ENCODE measurements at places on chromosomes 12 and 14. TPM values are rescaled to one million over a fixed set of nuclear protein-coding genes. Genes with fewer than 3 reads are reported as not detected.

DNA sequence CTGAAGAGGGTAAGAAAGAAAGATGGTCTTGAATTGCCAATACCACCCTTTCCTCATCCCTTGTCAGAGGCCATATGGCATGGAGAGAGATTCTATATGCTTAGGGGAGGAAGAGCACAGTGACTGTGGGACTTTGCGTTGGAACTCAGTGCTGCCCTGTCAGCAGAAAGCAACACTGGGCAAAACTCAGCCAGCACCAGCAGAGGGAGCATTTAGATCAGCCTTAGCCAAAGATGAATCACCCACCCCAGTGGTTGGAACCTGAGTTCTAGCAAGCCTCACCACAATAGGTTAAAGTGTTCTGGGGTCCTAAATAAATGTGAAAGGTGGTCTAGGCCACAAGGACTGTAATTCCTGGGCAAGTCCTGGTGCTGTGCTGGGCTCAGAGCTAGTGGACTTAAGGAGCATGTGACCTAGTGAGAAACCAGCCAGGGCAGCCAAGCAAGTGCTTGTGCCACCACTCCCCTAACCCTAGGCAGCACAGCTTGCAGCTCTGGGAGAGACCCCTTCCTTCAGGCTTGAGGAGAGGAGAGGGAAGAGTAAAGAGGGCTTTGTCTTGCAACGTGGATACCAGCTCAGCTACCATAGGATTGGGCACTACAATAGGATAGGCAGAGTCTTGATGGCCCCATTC lies 11.4 kb upstream of the BCAT1 start:
- H3K27me3 ChIP-seq, result no peaks in the 10 kb centered on the region
- H3K36me3 ChIP-seq, result no peaks in the 10 kb centered on the region
- H3K4me3 ChIP-seq, result no peak overlapping the region
- H3K4me1 ChIP-seq, result no peaks in the 10 kb centered on the region
- no peak overlapping the region for H3K27ac ChIP-seq

DNA sequence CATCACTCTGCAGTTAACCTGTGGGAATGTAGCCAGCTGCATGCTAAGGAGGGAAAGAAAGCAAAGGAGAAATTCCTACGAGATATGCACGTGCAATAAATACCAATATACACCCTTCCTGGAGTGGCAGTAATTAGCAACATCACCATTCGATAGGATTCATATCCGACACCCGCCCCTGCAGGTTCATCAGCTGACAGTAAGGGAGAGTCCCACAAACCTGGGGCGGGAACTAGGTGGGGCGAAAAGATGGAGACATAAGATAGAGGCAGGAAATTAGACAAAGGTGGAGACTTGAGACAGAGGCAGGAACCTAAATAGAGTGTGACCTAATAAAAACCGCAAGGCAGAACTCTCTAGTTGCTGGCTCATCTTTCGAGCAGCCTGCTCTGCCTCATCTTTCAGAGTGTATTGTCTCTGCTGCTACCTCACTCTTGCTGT lies 51.6 kb downstream of the PLEKHG3 start:
- H3K27ac ChIP-seq, result peak overlapping the region; percentile 59
- DNase-seq, result peak; percentile 52
- no peaks in the 10 kb centered on the region for H3K36me3 ChIP-seq
- H3K4me1 ChIP-seq, result peaks cover 46% of the 10 kb centered on the region
- H3K27me3 ChIP-seq, result no peaks in the 10 kb centered on the region

GRCh38 chr12:112997506-112997905 lies 19.2 kb downstream of the OAS2 start:
- H3K27me3 ChIP-seq, result no peaks in the 10 kb centered on the region
- H3K4me1 ChIP-seq, result peaks cover 3% of the 10 kb centered on the region
- peaks cover 81% of the 10 kb centered on the region for H3K36me3 ChIP-seq
- DNase-seq, result no peak

The RNU4-1 gene
- total RNA-seq, result 1,793 TPM

DNA sequence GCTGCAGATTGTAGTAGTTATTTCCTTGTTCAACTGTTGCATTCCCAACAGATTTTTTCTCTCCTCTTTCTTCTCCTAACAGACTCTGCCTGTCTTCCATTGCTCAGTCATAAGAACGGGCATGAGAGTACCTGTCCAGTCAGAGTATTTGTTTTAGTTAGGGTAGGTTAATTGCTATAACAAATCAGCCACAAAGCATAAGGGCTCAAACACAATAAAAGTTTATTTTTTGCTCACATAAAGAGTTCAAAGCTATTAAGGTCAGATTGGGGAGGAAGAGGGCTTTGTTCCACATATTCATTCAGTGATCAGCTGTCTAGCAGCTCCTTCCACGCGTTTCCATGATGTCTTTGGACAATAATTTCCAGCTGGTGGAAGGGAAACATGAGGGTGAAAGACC lies 92.8 kb upstream of the PLXNC1 start:
- no peak overlapping the region for H3K4me3 ChIP-seq
- H3K27me3 ChIP-seq, result no peaks in the 10 kb centered on the region
- no peaks in the 10 kb centered on the region for H3K36me3 ChIP-seq
- H3K4me1 ChIP-seq, result no peaks in the 10 kb centered on the region

The TCTN2 gene
- 3.7 TPM for total RNA-seq

DNA sequence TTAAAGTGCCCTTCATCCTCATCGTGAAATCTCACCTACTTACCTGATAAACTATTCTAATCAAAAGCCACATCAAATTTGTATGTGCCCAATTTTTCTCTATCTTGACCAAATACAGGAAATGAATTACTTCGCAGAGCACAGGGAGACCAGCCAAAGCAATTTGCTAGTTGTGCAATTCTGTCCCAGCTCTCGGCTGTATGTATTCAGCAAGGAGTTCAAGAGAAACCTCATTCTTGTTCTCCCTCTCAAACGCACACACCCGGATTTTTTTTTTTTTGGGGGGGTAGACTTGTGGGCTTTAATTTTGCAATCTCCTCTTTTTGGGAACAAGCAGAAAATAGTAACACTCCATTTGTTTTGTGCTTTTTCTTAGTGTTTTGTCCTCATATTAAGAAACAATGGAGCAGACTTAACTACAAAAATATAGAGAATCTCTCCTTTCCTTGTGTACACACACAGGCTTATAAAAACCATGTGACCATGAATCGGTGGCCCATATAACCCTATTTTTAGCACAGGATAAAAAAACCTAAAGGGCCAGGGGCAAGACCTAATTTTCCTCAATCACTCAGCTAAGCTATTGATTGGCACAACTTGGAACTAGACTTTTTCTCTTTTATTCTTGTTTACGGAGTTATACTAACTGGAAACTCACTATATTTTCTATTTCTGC lies 64.2 kb downstream of the MBIP start:
- no peaks in the 10 kb centered on the region for H3K4me1 ChIP-seq
- no peaks in the 10 kb centered on the region for H3K36me3 ChIP-seq
- no peak overlapping the region for H3K27ac ChIP-seq
- no peak overlapping the region for H3K4me3 ChIP-seq
- no peak for DNase-seq

GRCh38 chr12:100128512-100128908 lies 14.2 kb downstream of the BLTP3B start:
- H3K4me1 ChIP-seq, result peaks cover 14% of the 10 kb centered on the region
- no peak overlapping the region for H3K4me3 ChIP-seq
- H3K27ac ChIP-seq, result no peak overlapping the region

- H3K4me1 ChIP-seq, result no peaks in the 10 kb centered on the region
- H3K27me3 ChIP-seq, result peaks cover 18% of the 10 kb centered on the region
- no peak overlapping the region for H3K4me3 ChIP-seq
These were observed 58.1 kb upstream of the PCED1B start for GRCh38 chr12:47021298-47021697.

GRCh38 chr12:28313631-28314030 lies 123.4 kb downstream of the CCDC91 start:
- H3K27me3 ChIP-seq, result no peaks in the 10 kb centered on the region
- no peak overlapping the region for H3K27ac ChIP-seq
- peaks cover 66% of the 10 kb centered on the region for H3K36me3 ChIP-seq

The SAV1 gene
- total RNA-seq, result 5.2 TPM

DNA sequence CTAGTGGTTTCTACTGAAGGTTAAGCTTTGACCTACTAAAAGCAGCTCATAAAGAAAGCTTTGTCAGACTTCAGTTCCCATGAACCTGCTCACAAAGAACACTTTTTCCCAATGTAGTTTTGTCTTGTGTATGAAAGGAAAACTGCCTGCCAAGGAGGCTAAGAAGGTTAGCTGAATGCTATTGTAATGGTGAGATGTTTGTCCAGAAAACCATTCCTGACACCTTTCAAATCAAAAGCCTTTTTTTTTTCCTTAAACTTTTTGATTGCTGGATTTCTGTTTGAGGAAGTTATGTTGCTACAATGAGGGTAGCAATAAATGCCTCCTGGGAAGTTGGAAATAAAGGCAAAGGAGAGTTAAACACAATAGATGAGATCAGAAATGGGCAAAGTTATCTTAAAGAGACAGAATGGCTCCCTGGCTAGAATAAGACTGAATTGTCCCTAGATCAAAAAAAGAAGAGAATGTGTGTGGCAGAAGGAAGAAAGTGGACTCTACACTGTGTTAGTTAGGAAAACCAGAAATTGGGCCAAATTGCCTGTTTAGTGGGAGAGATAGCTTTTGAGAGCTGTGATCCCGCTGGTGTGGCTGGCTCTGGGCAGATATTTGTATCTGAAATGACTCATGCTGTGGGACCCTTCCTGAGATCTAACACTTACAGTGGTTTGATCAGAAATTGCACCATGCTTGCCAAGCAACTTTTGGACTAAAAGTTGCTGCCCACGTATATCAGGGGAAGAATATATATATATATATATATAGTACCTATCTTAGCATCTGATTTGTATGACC lies 27.5 kb downstream of the TECPR2 start:
- H3K27ac ChIP-seq, result no peak overlapping the region
- H3K27me3 ChIP-seq, result no peaks in the 10 kb centered on the region
- no peaks in the 10 kb centered on the region for H3K36me3 ChIP-seq
- no peak for DNase-seq
- H3K4me1 ChIP-seq, result peaks cover 7% of the 10 kb centered on the region

The GPRC5D gene
- total RNA-seq, result not detected

DNA sequence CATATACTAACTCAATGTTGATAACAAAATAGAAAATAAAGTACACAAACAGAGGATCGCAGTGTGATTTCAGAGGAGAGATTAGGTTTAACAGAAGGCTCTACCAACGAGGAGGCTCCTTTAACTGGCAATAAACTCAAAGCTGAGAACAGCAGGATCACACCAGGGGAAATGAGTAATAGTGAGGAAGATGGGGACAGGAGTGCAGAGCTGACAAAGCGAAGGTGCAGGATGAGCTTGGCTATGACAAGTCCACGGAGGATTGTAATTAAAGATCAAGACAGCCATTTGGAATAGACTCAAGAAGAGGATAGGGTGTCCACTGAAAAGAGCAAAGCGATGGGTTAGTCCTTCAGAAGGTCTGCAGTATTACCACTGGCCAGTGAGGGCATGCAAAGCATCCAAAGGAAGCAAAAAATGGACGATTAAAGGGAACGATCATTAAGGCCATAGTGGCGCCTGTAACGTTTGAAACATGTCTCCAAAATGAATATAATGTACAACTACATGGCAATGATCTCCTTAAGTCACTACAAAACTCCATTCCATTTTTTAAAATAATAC lies 85.3 kb downstream of the GRIN2B start:
- no peaks in the 10 kb centered on the region for H3K27me3 ChIP-seq
- H3K36me3 ChIP-seq, result no peaks in the 10 kb centered on the region
- no peak overlapping the region for H3K27ac ChIP-seq
- no peak for DNase-seq
- no peak overlapping the region for H3K4me3 ChIP-seq

- no peak within 1 kb of the TSS for H3K4me3 ChIP-seq
- H3K36me3 ChIP-seq, result no peaks in the 10 kb centered on the region
- H3K4me1 ChIP-seq, result peaks cover 26% of the 10 kb centered on the region
These were observed at the start of gene APOF for GRCh38 chr12:56362130-56363059. TSS of gene APOF (minus strand) at chr12:56362857. CDS start at chr12:56362745, 112 bp downstream.

DNA sequence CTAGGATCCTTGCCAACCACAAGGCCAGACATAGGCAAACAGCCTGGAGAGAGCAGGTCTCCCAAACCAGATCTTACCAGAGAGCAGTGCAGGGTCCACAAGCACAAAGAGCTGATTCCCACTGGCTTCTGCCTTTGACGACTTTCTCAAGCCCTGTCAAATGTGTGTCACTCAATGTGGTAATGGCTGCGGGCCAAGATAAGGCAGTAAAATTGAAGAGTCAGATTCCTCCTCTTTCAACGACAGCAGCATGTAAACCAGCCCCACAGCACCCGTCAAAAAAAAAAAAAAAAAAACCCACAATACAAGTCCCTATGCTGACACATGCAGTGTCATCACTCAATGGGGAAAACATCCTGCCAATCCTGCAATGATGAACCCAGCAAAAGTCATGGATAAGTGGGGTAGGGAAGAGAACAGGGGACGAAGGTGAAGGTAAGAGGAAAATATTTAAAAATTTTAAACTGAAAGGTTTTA lies at the start of gene STON2:
Gene STON2, minus strand, starts transcription at position 123 of the 477 bp plus-strand sequence. CDS start 1,942 bp downstream, outside the sequence.
- peaks cover 4% of the 10 kb centered on the region for H3K27me3 ChIP-seq
- H3K27ac ChIP-seq, result no peak within 1 kb of the TSS
- no peaks in the 10 kb centered on the region for H3K36me3 ChIP-seq

- DNase-seq, result no peak
- no peaks in the 10 kb centered on the region for H3K27me3 ChIP-seq
- H3K4me3 ChIP-seq, result no peak overlapping the region
- H3K27ac ChIP-seq, result no peak overlapping the region
These were observed 53.8 kb downstream of the GXYLT1 start for GRCh38 chr12:42090899-42091298.

DNA sequence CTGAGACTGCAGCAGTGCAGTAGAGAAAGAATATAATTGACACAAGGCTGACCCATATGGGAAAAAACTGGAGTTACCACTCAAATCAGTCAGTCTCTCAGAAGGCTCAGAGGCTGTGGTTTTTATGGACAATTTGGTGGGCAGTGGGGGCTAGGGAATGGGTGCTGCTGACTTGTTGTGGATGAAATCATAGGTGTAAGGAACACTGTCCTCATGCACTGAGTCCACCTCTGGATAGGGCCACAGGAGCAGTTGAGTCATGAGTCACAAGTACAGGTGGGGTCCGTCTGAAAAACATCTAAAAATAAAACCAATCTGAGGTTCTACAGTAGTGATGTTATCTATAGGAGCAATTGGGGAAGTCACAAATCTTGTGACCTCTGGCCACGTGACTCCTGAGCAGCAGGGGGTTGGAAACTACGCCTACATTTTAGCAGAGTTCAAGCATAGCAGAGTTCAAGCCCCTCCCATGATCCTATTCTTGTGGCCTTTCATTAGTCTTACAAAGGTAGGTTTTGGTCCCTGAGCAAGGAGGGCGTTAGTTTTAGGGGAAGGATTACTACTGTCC lies 18.1 kb upstream of the SGPP1 start:
- H3K4me1 ChIP-seq, result peaks cover 13% of the 10 kb centered on the region
- H3K27me3 ChIP-seq, result no peaks in the 10 kb centered on the region
- peak; percentile 45 for DNase-seq
- no peaks in the 10 kb centered on the region for H3K36me3 ChIP-seq

- H3K4me1 ChIP-seq, result no peaks in the 10 kb centered on the region
- no peaks in the 10 kb centered on the region for H3K36me3 ChIP-seq
- H3K27me3 ChIP-seq, result no peaks in the 10 kb centered on the region
- DNase-seq, result no peak
- H3K4me3 ChIP-seq, result no peak overlapping the region
- H3K27ac ChIP-seq, result no peak overlapping the region
These were observed 661.8 kb downstream of the DIO2 start for GRCh38 chr14:79549515-79549914.

All from CD4-positive, CD25-positive, alpha-beta regulatory T cell (primary cell).